ENCODE measurements at places on chromosomes 5 and 9.

GRCh38 chr5:38719916-38720315 is 125.9 kb upstream of the OSMR start:
- no peak for DNase-seq

- DNase-seq = no peak
These were observed 294.0 kb downstream of the EFNA5 start for GRCh38 chr5:107376546-107377276.

GRCh38 chr9:19229595-19230354 is 718 bp upstream of the DENND4C start:
- DNase-seq = peak; percentile 50

GRCh38 chr9:96782235-96782634 is 4.3 kb upstream of the ZNF510 start:
- DNase-seq = no peak

GRCh38 chr5:128304088-128304487 is 220.5 kb downstream of the SLC12A2 start:
- DNase-seq = no peak

DNA sequence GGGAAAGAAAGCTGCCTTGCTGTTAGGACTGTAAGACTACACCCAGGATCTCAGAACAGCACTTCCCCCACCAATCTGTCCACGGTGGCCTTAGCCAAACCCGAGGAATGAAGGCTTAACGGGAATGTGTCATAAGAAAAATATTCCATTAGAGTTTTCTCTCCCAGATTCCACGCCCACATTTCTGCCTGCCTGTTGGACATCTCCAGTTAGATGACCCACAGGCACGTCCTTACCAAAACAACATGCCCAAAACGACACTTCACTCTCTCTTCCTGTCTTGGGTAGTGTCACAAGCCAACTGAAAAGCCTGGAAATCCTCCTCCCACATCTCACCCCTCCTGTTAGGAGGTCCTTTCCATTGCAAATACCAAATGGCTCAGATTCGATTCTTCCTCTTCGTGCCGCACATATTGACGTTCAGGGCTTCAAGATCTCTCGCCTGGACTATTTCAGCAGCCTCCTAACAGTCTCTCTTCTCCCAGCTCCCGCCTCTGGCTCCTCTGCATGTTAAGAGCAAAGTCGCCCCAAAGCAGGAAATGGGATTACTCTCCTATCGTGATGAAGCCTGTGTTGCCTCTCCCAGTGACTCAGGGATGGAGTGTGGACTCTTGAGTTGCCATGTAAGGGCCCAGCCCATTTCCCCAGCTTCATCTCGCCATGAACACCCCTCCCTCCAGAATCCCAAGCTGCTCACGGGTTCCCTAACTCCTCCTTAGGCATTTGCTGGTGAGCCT is 159.3 kb downstream of the NR3C1 start:
- no peak for DNase-seq

DNA sequence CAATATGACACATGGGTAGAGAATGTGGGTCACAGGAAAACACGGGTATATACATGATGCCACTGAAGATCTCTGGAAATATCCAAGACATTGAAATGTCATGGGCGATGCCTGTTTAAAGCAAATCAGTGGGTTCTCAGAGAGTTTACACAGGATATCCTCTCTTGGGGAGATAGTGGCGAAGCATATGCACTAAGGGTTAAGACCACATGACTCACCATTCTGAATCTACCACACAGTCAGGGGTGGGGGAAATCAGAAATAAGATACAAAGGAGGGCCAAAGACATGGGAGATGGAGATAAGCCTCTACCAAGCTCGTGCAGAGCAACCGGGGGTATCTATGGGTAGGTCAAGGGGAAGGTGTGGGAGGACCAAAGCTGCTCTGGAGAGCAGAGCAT is 58.8 kb downstream of the SH3PXD2B start:
- DNase-seq = peak; percentile 32

DNA sequence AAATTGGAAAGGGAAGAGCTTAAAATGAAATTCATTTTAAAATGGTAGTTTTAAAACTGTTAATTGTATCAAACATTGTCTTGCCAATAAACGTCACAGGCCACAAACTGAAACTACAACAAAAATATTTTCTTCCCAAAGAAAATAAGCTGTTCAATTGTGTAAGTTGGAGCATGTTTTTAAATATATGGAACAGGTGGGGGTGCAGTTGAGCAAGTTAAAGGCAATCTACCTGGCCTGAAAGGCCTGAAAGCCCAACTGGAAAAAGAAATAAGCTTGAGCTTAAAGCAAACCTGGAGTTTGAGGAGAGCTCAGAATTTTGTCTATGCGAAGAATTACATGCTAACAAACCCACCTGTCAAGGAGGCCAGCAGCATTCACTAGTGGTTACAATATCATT is 439.5 kb downstream of the ACTL7B start:
- no peak for DNase-seq

DNA sequence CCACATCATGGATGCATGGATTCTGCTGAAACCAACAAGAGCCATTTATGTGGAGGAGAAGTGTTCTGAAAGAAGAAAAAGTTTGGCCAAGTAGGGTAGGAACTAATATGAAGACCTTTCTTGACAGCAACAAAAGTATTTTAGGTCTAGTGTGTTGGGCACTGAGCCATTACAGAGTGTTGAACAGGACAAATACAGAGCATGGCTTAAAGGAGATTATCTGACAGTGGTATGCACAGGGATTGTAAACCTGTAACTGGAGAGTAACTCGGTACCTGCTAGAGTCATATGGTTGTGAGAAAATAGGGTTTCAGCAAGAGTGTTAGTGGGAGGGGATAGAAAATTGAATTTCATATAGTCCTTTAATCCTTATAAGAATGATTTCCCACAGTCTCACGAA is 513.2 kb upstream of the WWC1 start:
- no peak for DNase-seq

- DNase-seq = no peak
These were observed 5.8 kb downstream of the GCNT4 start for GRCh38 chr5:75046366-75047142.

DNA sequence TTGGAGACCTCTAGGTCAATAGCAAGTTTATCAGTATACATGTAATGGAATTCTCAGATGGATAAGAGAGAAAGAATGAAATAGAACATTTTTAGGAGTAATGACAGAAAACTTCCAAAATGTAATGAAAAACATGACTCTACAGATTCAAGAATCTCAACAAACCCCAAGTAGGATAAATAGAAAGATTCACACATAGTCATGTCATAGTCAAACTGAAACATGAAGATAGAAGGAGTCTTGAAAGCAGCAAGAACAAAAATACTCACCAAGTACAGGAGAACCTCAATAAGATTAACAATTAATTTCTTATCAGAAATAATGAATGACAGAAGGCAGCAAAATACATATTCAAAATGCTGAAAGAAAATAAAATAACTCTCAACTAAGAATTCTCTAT is 164.5 kb downstream of the SPATA31D1 start:
- no peak for DNase-seq

- no peak for DNase-seq
These were observed 92.5 kb upstream of the ITGA2 start for GRCh38 chr5:52896534-52897237.

DNA sequence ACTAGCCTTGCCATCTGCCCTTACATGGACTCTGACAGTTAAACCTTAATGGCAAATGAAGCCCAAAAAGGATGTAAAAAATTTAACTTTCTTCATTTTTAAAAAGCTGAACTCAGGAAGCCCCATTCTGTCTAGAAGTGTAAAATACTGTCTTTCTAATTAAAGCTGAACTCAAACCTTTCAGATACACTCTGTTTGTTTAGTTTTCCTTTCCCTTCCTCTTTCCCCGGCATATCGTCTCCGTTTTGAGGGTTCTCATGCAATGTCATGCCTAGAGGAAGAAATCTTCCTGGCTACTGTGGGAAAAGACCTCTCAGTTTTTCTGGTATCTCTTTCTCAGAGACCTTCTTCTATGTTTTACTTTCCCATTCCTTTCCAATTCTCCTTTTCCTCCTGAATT is 841.5 kb downstream of the DTWD2 start:
- no peak for DNase-seq

DNA sequence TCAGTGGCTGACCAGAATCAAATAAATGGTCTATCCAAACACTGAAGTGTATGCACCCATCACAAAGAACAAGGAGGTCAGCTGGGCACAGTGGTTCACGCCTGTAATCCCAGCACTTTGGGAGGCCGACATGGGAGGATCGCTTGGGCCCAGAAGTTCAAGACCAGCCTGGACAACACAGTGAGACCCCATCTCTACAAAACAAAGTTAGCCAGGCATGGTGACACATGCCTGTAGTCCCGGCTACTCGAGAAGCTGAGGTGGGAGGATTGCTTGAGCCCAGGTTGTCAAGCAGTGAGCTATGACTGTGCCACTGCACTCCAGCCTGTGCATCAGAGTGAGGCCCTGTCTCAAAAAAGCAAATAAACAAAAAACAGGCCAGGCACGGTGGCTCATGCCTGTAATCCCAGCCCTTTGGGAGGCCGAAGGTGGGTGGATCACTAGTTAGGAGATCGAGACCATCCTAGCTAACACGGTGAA is 40.5 kb downstream of the SEMA4D start:
- no peak for DNase-seq

- no peak for DNase-seq
These were observed 172.9 kb upstream of the IL12B start for GRCh38 chr5:159503236-159503635.

- DNase-seq = no peak
These were observed 102.5 kb downstream of the PPARGC1B start for GRCh38 chr5:149832636-149833035.

DNA sequence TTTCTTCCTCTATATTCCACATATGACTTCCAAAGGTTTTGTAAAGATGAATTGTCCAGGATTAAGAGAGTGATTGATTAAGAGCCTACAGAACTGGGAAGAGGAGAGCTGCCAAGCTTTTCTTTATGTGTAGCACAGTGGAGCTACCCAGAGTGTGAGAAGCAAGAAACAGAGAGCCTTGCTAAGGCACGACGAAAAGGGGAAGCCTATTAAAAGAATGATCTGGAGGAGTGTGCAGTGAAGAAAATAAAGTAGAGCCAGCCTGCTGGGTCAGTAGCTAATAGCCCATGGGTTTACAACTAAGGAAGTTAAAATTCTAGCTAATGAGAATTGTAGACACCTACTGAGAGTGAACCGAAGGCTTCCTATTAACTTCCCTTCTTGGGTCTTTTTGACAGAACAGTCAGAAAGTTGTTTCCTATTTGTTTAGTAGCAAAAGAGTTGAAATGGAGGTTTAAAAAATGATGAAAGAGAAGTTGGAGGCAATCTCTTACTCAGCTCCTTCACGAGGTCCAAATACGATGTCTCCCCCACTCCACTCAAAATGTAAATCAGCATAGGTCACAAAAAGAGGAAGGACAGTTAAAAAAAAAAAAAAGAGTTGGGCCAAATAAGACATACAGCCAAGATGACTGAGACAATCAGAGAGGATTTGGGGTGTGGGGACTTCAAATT is 957 bp upstream of the PRR16 start:
- no peak for DNase-seq

DNA sequence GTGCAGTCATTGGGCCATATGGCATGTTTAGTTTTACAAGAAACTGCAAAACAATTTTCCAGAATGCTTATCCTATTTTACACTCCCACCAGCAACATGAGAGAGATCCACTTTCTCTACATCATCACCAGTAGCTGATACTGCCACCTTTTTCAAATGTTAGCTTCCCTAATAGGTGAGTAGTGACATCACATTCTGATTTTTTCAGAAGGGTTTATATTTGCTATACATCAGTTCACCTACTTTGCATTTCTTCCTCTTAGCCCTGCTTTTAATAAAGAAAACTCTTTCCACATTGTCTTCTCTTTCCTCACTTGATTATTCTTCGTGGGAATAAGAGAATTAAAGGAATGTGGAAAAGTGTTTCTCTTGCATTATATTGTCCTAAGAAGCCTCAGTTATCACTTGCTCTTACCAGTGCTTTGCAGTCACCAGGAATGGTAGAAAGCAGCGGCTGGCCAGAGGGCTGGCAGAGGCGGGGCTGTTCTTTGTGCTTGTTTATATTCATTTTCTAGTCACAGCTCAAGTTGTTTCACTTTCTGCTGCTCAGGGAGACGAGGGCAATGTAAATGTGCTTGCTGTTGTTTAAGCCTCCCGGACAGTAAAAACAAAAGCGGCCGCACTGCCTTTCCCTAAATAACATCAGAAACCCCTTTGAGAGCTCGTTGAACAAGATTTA is 164.8 kb downstream of the HSD17B3 start:
- peak; percentile 64 for DNase-seq

GRCh38 chr9:86126998-86127972 is 27.9 kb upstream of the GOLM1 start:
- no peak for DNase-seq

DNA sequence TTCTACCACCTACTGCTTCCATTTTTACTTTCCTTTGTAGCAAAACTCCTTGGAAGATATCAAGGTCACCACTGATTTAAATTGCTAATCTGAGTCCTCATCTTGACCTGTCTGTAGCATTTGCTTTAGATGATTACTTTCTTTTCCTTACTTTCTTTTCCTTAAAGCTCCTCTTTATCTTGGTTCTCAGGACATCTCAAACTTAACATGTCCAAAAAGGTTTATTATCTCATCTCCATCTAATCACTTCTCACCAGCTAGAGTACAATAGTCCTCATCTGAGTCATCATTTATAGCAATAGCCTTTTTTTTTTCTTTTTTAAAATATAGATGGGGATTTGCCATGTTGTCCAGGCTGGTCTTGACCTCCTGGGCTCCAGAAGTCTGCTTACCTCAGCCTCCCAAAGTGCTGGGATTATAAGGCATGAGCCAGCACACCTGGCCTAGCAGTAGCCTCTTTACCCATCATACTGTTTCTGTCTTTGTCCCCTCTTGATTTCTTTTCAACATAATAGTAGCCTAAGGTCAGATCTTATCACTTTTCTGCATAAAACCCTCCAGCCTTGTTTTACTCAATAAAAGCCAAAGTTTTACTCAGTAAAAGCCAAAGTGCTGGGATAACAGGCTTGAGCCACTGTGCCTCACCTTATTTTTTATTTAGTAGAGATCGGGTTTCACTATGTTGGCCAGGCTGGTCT is 32.9 kb upstream of the GPR21 start:
- DNase-seq = no peak

DNA sequence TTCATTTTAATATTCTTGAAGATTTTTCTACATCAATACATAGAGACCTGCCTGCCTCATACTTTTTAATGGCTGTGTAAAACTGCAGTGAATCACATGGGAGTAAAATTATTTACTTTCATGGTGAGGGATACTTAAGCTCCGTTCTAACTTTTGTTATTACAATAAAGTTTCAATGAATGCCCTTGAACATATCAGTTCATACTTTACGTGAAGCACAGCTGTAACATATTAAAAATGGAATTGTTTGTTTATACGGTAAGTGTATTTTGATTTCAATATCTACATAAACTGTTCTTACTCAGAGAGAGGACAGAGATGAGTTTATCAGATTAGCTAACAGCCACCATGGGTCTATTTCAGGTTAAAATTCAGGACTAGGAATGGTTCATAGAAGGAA is 155.1 kb downstream of the NR3C1 start:
- no peak for DNase-seq

GRCh38 chr9:6894135-6894534 is 136.4 kb downstream of the KDM4C start:
- DNase-seq = peak; percentile 93

GRCh38 chr9:87386490-87387025 is 111.1 kb upstream of the DAPK1 start:
- no peak for DNase-seq
